ENCODE measurements at places on chromosomes 4 and X.

GRCh38 chr4:2595952-2596552, 59.6 kb downstream of the FAM193A start:
- no peak for DNase-seq

DNA sequence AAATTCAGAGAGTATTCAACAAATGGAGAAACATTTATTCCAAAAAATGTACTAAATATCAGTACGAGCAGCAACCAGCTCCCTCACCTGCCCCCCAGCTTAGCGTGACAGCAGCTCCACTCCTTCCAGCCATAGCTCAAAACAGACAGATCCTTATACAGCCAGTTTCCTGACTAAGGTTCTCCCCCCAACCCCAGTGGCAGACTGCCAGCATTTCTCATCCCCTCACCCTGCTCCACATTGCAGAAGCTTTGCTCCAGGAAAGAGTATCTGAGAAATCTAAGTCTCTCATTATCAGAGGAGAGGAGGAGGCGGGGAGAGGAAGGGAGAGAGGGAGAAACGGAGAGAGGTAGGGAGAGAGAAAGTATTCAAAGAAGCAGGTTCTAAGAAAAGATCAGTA, 53.3 kb upstream of the PASD1 start:
- DNase-seq, result no peak

GRCh38 chr4:37023996-37024395, 220.5 kb upstream of the NWD2 start:
- no peak for DNase-seq

GRCh38 chr4:101682946-101683345, 107.6 kb upstream of the BANK1 start:
- DNase-seq, result no peak

GRCh38 chr4:152073351-152074087, 312.7 kb upstream of the GATB start:
- no peak for DNase-seq

DNA sequence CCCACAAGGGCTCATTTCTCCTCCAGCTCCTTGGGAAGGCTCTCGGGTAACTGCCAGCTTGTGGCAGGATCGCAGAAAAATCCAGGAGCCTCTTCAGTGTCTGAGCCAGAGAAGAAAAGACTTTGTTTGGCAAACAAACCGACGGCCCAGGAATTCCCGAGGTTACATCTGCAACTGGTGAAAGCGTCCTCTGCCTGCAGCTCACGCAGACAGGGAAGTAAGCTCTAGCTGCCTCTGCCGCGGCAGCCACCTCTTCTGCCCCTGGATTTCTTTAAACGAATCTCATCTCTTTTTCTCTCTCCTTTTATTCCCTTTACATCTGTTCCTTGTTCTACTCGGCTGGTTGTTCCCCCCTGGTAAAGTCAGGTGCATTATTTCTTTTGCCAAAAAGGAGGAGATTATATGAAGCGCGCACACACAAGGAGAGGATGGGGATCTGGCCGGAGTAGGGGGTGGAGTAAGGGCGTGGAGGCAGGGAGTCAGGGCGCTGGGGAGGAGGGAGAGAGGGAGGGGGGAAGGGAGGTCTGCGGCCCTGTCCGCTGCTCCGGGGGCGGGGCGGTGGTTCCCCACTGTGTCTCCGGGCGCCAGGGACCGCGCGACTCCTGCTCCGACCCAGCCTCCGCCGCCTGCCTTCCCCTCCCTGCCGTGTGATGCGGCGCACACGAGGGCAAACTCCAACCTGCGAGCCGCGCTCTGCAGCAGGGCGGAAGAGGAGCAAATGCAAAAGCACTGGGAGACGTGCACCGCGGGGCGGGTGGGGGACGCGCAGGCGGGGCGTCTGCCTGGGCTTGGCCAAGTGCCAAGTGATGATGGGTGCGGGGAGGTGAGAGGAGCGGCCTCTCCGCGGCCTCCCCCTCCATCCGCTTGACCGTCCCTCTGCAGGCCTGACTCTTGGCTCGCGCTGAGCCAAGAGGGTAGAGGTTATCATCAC, at the start of gene DCHS2:
Gene DCHS2 (minus strand): TSS at position 459 of the 931 bp plus-strand sequence. CDS start 444 bp downstream, at position 15.
- DNase-seq, result peak; percentile 20

GRCh38 chr4:176638992-176639391, 153.7 kb downstream of the VEGFC start:
- no peak for DNase-seq

DNA sequence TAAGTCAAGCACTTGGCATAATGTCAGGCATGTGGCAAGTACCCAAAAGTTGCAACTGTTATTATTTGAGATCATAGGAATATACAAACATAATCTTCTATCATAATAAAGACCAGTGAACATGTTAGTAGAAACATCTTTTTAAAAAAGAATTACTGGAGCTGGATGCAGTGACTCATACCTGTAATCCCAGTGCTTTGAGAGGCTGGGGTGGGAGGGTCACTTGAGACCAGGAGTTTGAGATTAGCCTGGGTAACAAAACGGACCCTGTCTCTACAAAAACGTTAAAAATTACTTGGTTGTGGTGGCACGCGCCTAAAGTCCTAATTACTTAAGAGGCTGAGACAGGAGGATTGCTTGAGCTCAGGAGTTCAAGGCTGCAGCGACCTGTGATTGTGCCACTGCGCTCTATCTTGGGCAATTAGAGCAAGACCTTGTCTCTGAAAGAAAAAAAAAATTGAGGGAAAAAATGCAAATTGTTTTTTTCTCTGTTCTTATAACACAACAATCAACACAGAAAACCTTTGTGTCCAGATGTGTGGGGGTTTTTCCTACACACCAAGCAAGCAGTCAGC, 284.3 kb downstream of the ARHGAP10 start:
- DNase-seq, result no peak

GRCh38 chr4:17765514-17766286, 15.7 kb downstream of the FAM184B start:
- no peak for DNase-seq

DNA sequence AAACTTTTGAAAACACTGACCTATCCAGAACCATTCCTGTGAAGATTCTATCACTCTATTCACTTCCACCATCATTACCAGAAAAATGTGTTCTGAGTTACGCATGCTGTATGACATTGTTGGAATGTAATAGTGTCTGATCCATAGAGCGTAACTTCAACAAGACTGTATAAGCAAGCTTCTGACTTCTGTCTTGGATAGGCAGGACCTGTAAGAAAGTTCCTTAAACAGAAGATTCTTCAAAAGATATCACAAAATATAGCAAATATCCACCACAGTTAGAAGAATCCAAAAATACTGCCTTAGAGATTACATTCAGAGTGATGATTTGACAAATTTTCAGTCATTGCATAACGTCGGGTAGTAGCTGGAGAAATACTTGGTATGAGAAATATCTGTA, 14.0 kb upstream of the SPOCK3 start:
- no peak for DNase-seq

GRCh38 chrX:103215425-103215991, 600 bp downstream of the BEX4 start:
- DNase-seq, result peak; percentile 30

DNA sequence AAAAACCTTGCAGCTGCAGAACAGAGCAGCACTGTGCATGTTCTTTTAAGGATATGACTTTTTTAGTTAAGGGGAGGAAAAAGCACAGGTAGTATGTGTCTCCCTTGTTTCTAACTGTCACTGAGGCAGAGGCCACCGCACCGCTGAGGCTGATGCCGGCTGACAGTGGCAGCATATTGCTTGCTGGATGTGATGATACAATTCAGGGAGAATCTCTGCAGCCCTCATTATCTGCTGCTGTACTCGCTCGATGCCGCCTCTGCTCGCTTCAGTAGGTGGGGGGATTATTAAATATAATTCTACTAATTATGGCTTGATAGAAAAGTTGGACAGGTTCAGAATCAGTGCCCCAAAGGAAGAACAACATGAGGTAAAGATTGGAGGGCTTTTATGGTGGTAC, 378.8 kb upstream of the NOCT start:
- DNase-seq, result no peak

Data from naive B cell (primary cell).